ENCODE measurements at places on chromosomes 2 and 18. TPM values are rescaled to one million over a fixed set of nuclear protein-coding genes. Genes with fewer than 3 reads are reported as not detected.

The SCN9A gene
- 11.4 TPM for total RNA-seq

The UNC80 gene
- not detected for total RNA-seq

The RAB27B gene
- total RNA-seq: 0.98 TPM

The C1GALT1C1L gene
- total RNA-seq: 1.4 TPM

The TMEFF2 gene
- 0.22 TPM for total RNA-seq

The OBSL1 gene
- total RNA-seq: 118 TPM

The NOSTRIN gene
- total RNA-seq: 24.6 TPM

The KCNG2 gene
- not detected for total RNA-seq

The KANSL1L gene
- 75.7 TPM for total RNA-seq

The ONECUT2 gene
- not detected for total RNA-seq

The EML6 gene
- 0.51 TPM for total RNA-seq

The FBLN7 gene
- total RNA-seq: 13.0 TPM

The DNAH7 gene
- 0.82 TPM for total RNA-seq

The FRZB gene
- total RNA-seq: 0.68 TPM

The OTOS gene
- not detected for total RNA-seq

The HTR2B gene
- 1.8 TPM for total RNA-seq

The C1QL2 gene
- total RNA-seq: not detected

The SLC9A4 gene
- not detected for total RNA-seq

The ABCB11 gene
- total RNA-seq: 14.1 TPM

The SERPINB11 gene
- total RNA-seq: not detected

The PROKR1 gene
- 0.65 TPM for total RNA-seq

The ESPNL gene
- total RNA-seq: 0.22 TPM

The CXCR2 gene
- 1.6 TPM for total RNA-seq

The PAIP2B gene
- 5.1 TPM for total RNA-seq

The SIX3 gene
- total RNA-seq: not detected

The TBR1 gene
- total RNA-seq: not detected

The IL1RL2 gene
- not detected for total RNA-seq

The ERMN gene
- 0.16 TPM for total RNA-seq

The METTL4 gene
- 8.0 TPM for total RNA-seq

The TRABD2A gene
- total RNA-seq: 13.4 TPM

The ABHD1 gene
- not detected for total RNA-seq

The CYS1 gene
- 1.4 TPM for total RNA-seq

The KIAA2012 gene
- not detected for total RNA-seq

The AKAIN1 gene
- total RNA-seq: not detected

The TMEM169 gene
- total RNA-seq: 0.57 TPM

The CYRIA gene
- total RNA-seq: 21.2 TPM

The SLC4A5 gene
- 5.1 TPM for total RNA-seq

Data from subcutaneous adipose tissue (tissue), 4 donors.